ENCODE measurements at places on chromosomes 12 and 14.

GRCh38 chr12:65609359-65609771, 214.9 kb upstream of the HMGA2 start:
- DNase-seq = no peak

DNA sequence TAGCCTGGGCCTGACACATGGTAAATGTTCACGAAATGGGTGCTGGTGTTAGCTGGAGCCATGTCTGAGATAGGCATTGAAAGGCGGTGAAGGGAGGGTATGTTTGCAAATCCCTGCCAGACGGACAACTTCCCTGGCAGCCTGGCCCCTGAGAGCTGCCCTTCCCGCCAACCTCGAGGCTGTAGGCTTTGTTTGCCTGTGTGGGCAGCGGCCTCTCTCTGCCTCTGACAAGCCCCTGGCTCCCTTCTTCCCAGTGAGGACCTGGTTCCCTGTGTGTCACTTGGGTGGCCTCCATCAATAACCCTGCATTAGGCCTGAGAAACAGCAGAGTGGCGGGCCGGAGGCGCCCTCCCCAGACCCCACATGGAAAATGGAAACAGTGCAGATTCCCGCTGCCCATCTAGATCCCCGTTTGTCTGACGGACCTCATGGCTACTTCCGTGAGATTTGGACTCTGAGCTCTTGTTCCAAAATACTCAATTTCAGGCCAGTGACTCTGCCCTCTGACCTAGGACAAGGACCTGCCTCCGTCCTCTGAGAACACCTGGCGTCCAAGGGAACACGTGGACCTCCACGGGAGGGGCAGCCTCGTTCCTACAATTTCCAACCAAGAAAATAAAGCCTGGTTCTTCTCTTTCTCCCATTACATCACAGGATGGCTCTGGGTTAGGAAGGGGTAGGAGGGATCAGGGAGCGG, 325.5 kb downstream of the DPF3 start:
- no peak for DNase-seq

DNA sequence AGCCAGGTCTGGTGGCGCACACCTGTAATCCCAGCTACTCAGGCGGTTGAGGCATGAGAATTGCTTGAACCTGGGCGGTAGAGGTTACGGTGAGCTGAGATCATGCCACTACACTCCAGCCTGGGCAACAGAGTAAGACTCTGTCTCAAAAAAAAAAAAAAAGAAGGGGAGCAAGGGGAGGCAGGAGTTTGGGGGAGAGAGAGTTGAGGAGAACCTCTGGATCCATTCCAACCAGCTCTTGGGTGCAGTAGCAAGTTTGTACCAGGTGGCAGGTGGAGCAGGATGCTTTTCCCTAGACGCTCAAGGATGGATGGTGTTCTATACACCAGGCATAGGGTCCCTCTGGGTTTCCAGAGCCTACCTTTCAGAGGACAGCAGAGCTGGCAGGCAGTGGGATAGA, 1.9 kb downstream of the NFE2 start:
- no peak for DNase-seq

- no peak for DNase-seq
These were observed 161.8 kb downstream of the PAH start for GRCh38 chr12:102755266-102755665.

DNA sequence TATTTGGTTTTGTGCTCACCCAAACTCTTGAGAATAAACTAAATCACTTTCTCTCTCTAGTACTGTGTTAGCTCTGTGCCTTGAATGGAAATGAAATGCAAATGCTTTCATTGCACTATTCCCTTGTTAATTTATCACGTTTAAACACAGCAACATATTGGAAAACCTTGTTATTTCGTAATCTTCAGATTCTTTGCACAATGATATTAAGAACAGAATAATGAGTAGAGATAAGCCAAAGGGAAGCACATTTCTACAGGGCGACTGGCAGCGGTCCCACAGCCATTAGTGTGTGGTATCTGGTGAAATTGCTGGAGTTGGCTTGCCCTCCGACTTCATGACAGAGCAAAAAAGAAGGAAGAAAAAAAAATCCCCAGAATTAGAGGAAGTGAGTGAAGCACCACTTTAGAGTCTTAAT, 166.1 kb upstream of the E2F7 start:
- no peak for DNase-seq

GRCh38 chr14:90583427-90583826, 186.6 kb downstream of the CALM1 start:
- no peak for DNase-seq

DNA sequence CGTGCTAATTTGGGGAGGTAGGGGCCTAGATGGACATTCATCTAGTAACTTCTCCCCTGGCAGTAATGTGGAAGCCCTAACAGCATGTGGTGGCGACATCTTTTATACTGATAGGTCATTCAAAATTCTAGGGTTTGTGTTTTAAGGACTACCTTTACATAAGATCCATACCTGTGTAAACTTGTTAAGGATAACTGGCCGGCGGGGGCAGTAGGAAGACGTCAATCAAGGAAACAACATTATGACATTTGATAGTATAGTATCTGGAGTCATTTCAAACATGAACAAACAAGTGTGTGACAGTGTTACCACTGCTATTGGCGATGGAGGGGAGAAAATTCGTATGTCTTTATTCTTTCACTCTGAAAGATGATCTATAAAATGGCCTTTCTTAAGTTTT, 120.0 kb downstream of the TTLL5 start:
- DNase-seq = no peak

DNA sequence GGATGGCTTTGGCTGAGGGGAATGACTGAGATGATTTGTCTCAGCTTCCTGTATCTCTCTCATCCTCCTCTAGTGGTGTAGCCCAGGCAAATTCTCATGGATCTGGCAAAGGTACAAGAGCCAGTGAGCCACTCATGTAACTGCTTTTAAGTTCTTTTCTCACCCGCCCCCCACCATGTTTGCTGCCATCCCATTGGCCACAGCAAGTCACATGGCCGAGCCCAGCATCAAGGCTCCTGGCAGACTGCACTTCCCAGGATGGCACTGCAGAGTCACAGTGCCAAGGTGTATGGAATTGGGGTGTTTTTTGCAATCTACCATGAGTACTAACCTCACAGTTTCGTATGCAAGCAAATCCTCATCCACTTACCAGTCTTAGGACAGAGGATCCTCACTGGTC, 50.9 kb downstream of the CHST11 start:
- DNase-seq = no peak
